ENCODE measurements at places on chromosomes 12 and 14.

GRCh38 chr12:20429852-20430251 lies 61.5 kb downstream of the PDE3A start:
- no peak for DNase-seq

- no peak for DNase-seq
Observed at GRCh38 chr12:124049451-124050094, 76.6 kb downstream of the ZNF664 start.

- no peak for DNase-seq
Observed at GRCh38 chr12:124302241-124302806, 7.4 kb downstream of the RFLNA start.

DNA sequence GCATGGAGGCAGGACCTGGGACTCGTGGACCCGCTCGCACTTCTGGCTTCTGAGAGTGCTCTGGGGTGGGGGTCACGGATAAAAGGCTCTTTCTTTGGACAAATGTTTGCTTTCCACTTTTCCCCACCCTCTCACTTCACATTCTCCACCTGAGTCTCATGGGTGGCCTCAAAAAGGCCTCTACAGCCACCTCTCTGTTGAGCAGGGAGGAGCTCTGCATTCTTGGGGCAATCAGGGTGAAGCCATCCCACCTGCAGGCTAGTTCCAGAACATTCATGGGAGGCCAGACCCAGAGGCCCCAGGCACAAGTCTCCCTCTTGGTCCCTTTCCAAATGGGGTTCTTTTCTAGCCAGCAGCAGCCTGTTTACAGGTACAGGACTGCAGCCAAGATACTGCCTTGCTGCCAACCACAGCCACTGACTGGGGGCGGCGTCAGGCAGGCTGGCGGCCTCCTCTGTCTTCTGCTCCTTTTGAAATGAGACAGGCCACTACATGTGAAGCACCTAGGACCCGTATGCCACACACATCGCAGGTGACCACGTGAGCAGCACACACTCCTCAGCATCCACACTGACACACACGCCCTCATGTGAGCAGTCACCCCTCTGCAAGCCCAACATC lies 18.2 kb upstream of the CEBPE start:
- no peak for DNase-seq

DNA sequence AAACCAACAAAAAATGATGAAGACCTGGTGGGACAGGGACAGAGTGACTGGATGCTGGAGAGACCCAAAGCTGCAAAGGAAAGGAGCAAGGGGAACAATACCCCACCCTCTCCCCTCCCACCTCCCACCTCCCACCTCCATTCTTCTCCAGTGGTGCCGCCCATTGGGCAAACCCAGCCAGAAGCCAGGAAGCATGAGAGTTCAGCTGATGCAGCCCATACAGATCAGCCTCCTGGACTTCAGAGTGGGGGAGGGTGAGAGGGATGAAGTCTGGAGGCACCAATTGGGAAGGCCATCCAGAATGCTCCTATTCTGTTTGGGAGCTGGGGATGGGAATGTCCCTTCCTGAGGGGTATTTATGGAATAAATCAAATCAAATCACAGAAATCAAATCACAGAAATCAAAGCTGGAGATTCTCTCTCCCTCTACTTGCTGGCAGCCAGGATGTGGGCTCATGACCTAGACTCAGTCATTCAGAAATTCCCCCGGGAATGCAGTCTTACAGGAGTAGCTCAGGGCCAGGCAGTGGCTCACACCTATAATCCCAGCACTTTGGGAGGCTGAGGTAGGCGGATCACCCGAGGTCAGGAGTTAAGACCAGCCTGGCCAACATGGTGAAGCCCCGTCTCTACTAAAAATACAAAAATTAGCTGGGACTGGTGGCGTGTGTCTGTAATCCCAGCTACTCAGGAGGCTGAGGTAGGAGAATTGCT lies 31.1 kb downstream of the IRF2BPL start:
- DNase-seq = no peak

GRCh38 chr12:66388517-66388916 lies 86.2 kb downstream of the HELB start:
- DNase-seq = no peak

- no peak for DNase-seq
Observed at GRCh38 chr14:51314321-51315015, 74.4 kb downstream of the TMX1 start.

DNA sequence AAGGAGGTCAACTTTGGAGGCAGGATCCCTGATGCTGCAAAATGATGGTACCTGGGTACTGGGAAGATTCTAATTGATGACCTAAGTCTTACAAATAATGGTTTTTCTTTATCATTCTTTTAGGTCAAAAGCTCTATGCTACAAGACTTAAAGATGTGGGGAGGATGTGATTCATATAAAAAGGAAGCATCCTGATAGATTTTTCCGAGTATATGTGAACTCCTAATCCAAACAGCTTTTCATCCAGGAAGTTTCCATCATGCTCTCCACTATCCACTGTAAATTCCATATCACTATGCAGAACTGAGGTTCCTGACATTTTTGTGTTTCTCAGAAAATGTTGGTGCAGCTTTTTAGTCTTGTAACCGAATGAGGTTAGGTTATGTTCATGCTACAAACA lies 293.2 kb downstream of the PAWR start:
- DNase-seq = no peak

DNA sequence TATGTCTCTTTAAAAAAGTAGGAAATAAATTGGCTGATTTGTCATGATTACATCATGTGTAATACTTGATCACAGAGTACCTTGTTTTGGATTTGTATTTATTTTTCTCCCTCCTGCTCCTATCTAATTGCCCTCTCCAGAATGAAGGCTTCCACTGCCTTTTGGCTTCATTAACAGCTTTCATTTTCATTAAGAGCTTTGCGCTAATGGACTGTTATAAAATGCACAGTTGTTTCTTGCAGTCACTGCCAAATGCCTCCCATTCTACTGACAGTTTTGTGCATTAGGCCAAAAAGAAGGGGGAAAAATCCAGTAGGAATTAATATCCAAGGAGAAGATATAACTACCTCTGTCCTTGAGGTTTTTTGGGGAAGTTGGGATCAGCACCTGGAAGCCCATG lies 159.2 kb downstream of the NRXN3 start:
- no peak for DNase-seq

DNA sequence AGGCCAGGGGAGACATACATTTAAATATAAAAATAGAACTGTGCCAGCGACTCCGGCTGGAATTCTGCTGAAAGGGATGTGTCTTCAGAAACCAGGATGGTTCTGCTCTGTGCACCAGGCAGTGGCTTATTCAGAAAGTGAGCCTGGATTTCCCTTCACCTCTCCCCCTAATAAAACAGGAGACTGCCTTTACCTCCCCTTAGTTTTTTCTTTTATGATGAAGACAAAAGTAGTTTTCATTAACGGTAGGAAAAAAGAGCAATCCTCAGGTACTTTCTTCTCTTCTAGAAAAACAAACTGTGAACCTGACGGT lies 346 bp downstream of the SLC7A8 start:
- no peak for DNase-seq

DNA sequence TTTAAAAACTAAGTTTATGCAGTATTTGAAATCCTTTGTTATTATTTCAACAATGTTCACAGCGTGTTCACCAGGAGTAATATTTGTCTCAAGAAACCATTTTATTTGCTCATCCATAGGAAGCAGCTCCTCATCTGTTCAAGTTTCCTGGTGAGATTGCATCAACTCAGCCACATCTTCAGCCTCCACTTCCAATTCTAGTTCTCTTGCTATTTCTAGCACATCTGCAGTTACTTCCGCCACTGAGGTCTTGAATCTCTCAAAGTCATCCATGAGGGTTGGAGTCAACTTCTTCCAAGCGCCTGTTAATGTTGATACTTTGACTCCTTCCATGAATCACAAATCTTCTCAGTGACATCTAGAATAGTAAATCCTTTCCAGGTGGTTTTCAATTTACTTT lies 18.0 kb downstream of the CLEC9A start:
- DNase-seq = no peak

DNA sequence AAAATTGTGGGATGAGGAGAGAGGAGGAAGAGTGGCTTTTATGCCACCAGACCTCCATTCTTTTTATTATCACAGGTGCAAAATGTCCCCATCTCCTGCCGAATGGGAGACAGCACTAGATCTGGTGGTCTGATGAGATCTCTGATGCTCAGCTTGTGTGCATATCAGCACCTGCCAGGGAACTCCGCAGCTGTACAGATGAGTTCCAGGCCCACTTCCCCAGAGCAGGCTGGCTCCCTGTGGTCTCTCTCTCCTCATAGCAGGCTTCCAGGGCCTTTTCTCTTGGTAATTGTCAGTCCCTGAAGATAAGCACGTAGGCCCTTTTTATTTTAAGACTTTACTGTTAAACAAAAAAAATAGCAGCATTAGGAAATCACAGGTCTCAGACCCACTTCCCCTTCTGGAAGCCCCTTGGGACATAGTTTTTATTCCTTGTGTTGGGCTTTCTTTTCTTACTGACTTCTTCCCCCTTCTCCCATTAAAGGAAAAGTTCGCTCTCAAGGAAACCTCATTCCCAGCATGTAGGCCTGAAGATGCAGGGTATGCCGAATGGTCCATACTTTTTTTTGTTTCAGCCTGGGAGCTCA lies 4.5 kb upstream of the TBC1D30 start:
- no peak for DNase-seq

GRCh38 chr12:117966511-117966910 lies 2.3 kb downstream of the KSR2 start:
- no peak for DNase-seq

DNA sequence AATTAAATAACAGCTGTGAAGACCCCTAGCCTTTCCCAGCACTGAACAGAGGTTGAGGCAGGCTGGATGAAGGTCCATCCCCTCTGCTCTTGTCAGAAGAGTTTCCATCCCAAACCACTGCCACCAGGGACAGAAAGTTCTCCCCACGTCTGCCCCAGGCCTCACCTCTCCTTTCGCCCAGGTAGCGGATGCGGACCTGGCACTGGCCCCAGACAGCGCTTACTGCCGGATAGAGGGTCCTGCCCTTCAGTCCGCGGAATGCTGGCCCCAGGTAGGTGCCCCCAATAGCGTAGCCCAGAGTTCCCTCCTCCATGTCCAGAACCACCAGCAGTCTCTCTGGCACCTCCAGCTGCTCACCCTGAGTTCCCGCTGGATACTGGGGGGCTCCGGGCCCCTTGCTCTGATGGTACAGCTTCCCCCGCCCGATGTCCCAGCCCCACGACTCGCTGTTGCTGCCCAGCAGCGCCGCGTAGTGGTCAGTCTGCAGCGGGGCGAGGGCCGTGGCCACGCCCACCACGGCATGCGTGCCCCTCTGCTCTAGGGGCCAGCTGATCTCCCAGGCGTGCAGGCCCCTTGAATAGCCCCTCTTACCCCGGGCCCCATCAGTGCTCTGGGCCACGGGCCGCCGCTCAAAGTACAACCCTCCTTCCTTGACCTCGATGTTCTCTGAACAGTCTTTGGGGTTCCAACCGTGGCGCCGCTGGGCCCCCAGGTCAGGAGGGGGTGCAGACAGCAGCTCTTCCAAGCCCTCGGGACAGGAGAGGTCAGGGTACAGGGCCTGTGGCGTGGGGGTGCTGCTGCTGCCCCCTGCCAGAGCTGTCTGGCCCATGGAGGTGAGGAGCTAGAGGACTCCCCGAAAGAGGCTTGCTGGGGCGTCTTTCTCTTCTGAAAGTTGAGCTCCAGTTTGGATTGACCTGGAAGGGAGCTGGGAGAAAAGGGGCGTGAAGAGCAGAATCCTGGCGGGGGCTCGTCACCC lies 742 bp downstream of the SPSB2 start:
- DNase-seq = peak; percentile 65

GRCh38 chr14:72557671-72558070 lies 336.2 kb downstream of the DPF3 start:
- no peak for DNase-seq

- DNase-seq = no peak
Observed at GRCh38 chr14:22980672-22981089, 1.7 kb downstream of the AJUBA start.

DNA sequence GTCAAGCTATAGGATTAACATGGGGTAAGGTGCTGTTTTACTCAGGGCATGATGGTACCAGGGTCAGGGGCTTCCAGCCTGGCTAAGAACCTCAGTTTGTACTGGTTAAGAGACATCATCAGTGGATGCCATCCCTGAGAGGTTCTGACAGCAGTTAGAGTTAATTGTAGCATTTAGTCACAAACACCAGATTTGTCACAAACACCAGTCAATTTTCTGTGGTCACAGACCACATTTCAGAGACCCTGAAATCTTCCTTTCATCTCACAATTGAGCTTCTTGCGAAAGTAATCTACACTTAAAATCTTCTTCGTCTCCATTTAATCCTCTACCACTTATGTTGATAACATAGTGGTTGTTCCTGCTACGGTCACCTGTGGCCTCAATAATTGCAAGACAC lies 143.0 kb upstream of the EGLN3 start:
- no peak for DNase-seq

GRCh38 chr12:71605039-71605438 lies 58.6 kb downstream of the ZFC3H1 start:
- no peak for DNase-seq

GRCh38 chr14:68638141-68638999 lies 154.5 kb downstream of the ZFP36L1 start:
- no peak for DNase-seq

- DNase-seq = peak; percentile 33
Observed at GRCh38 chr12:46209914-46210872, 58.6 kb downstream of the SLC38A1 start.

GRCh38 chr12:23895792-23896218 lies 53.7 kb downstream of the SOX5 start:
- no peak for DNase-seq

- no peak for DNase-seq
Observed at GRCh38 chr12:66446276-66446675, 144.0 kb downstream of the HELB start.

- no peak for DNase-seq
Observed at GRCh38 chr12:57332646-57333312, 81.8 kb upstream of the STAC3 start.
